ENCODE measurements at places on chromosomes 4 and X.

DNA sequence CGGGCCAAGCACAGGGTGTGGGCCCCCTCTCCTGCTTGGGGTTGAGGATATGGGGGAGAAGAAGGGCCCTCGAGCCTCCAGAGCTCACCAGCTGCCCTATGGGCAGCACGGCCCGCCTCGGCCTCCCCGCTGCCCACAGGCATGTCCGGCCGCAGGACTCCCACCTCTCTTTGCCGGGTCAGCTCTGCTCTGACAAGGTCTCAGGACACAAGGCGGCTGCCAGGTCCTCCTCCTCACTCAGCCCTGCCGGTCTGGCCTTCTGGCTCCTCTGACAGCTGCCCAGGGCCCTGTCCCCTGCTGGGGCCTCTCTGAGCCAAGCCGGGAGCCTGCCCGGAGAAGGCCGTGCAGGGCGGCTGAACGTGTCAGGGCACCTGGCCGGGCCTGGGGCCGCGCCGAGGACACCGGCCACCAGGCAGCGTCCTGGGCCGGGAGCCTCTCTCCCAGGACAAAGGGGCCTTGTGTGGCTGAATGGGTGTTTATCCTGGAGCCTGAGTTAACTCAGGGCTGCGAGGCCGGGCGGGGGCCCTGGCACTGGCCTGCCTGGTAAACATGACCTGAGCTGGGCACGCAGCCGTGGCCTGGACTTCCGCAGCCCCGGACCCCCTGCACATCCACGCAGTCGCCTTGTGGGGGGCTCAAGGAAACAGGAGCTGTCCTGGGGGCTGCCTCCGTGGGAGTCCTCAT lies 25.7 kb downstream of the TACC3 start:
- DNase-seq: no peak

- DNase-seq: no peak
Observed at GRCh38 chr4:1871471-1872021, 353 bp downstream of the NSD2 start.

GRCh38 chrX:16484338-16484737 lies 165.6 kb upstream of the S100G start:
- no peak for DNase-seq

- no peak for DNase-seq
Observed at GRCh38 chr4:143538979-143539669, 25.6 kb downstream of the SMARCA5 start.

- DNase-seq: no peak
Observed at GRCh38 chr4:184848510-184848909, 22.7 kb upstream of the ACSL1 start.

- no peak for DNase-seq
Observed at GRCh38 chr4:158849681-158850080, 80.9 kb downstream of the FNIP2 start.

GRCh38 chrX:42117318-42117717 lies 194.0 kb upstream of the CASK start:
- no peak for DNase-seq

DNA sequence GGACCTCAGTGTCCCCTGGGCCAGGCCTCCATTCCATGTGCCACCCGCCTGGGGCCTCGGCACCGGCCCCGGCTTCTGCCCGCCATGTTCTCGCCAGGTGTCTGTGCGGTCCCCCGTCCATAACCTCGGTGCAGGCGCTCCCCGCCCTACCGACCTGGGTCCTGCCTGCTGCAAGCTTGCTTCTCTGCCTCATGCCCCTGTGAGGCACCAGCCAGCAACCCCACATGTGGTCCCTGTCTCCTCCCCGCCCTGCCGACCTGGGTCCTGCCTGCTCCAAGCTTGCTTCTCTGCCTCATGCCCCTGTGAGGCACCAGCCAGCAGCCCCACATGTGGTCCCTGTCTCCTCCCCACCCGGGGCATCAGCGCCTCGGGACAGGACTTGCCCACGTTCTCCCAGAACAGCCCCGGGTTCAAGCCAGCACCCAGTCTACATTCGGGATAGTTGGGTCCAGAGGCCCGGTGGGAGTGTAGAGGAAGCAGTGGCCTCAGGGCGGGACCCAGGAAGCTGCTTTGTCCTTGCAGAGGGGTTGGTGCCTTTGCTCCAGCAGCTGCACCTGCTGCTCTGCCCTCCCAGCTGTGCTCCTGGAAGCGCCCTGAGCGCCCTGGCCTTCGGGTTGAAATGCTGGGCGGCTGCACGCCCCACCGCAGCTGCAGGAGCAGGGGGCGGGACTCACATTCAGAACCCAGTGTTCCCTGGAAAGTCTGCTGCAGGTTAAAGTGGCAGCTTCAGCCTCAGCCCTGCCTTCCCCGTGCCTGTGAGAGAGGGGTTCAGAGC lies 20.1 kb upstream of the UVSSA start:
- DNase-seq: no peak

DNA sequence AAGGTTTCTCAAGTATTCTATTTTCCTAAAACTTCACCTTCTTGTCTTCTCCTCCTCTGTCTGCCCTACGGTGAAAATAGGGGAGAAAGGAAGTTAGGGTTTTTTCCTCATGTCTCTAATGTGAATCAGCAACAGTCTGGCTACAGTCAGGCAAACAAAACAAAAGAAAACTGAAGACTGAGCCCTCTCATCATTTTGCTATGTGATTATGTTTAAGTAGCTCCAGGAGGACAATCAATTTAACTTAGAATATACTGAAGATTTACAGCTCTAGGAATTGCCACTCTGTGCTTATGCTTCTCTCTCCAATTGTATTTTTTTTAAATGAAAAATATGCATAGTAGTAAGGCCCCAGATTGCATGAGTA lies 316.2 kb downstream of the GPAT3 start:
- DNase-seq: no peak

- DNase-seq: no peak
Observed at GRCh38 chrX:155682834-155683233, 70.1 kb upstream of the TMLHE start.

DNA sequence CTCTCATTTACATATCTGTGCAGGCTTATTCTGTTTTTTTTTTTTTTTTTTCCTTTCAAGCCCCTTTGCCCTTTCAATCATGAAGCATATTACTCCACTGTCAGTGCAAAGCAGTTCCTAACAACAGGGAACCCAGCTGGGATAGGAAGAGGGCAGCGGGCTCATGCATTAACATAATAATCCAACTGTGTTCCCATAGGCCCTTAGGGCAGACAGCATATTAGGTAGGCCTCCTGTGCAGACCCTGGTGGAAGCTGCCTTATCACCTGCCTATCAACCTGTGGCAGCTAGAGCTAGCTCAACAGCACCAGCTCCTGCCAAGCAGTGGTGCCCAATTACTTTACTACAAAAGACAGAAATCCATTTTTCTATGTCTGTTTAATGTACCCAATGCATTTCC lies 49.3 kb downstream of the SLC10A7 start:
- DNase-seq: no peak

- no peak for DNase-seq
Observed at GRCh38 chr4:84342161-84342560, 156.9 kb downstream of the NKX6-1 start.

DNA sequence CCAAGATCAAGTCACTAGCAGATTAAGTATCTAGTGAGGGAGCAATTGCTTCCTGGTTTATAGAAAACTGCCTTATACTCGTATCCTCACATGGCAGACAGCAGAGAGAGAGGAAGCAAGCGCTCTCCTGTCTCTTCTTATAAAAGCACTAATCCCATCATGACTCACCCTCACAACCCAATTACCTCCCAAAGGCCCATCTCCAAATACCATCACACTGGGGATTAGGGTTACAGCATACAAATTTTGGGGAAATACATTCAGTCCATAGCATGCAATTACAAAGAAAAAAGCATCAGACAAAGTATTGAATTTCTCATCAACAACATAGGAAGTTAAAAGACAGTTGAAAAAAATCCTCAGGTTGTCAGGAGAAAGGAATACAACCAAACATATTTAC lies 292.6 kb downstream of the IQCM start:
- no peak for DNase-seq

GRCh38 chr4:152634110-152634760 lies 45.6 kb downstream of the TMEM154 start:
- DNase-seq: no peak

DNA sequence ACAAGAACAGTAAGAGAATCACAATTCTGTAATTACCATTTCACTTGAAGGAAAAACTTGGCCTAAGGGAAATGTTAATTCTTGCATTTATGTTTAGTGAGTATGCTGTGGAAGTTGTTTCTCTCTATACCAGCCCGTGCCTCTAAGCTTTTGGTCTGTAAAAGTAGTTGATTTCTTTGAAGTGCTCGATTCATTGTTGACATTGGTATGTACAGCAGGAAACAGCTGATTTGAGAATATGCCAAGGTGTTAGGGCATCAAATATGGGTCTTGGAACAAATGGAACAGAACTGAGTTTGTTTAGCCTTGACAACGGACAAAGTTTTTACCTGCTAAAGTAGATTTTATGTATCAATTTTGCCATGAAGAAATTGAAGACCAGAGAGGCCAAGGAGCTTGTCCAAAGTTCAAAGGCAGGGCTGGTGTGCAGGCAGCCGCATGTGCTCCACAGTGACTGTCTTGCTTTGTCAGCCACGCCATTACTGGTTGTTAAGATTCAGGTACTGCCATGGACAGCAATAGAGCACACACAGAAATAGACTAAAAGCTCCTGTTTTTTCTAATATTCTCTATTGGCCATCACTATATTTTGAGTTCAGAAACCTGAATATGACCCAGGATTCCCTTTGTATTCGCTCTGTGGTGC lies 75.5 kb upstream of the TLR3 start:
- no peak for DNase-seq

DNA sequence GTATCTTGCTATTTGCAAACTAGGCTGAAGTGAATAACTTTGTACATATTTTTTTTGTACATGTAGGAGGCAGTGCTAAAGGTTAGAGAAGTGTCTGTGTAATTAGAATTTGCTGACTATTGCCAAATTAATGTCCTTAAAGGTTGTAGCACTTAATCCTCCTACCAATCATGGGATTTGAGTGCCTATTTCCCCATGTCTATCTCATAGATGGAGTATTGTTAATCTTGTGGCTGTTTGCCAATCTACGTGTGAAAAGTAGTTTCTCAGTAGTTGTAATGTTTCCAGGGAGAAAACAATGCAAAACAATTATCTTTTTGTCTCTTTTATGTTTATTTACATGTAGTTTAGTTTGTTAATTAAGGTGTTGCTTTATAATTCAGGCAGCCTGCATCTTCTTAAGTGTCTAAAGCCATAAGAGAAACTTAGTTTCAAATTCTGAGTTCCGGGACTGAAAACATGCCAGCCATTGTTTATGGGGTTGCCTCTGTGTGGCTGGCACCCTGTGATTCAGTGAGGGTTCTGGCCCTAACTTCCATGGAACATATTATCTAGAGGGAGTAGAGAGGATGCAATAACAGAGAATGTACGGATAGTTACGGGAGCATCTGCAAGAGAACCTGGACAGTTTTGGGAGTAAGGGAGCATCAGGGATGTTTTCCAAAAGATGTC lies 142.4 kb downstream of the KLHL8 start:
- DNase-seq: no peak

- no peak for DNase-seq
Observed at GRCh38 chr4:25614807-25615206, 40.8 kb upstream of the SLC34A2 start.

GRCh38 chrX:124441971-124442590 lies 95.7 kb downstream of the SH2D1A start:
- DNase-seq: no peak

DNA sequence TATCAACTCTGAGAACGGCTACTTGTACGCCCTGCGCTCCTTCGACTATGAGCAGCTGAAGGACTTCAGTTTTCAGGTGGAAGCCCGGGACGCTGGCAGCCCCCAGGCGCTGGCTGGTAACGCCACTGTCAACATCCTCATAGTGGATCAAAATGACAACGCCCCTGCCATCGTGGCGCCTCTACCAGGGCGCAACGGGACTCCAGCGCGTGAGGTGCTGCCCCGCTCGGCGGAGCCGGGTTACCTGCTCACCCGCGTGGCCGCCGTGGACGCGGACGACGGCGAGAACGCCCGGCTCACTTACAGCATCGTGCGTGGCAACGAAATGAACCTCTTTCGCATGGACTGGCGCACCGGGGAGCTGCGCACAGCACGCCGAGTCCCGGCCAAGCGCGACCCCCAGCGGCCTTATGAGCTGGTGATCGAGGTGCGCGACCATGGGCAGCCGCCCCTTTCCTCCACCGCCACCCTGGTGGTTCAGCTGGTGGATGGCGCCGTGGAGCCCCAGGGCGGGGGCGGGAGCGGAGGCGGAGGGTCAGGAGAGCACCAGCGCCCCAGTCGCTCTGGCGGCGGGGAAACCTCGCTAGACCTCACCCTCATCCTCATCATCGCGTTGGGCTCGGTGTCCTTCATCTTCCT lies 2.7 kb downstream of the PCDH10 start:
- no peak for DNase-seq

GRCh38 chrX:47662144-47662657 lies 3.2 kb upstream of the UXT start:
- DNase-seq: no peak

DNA sequence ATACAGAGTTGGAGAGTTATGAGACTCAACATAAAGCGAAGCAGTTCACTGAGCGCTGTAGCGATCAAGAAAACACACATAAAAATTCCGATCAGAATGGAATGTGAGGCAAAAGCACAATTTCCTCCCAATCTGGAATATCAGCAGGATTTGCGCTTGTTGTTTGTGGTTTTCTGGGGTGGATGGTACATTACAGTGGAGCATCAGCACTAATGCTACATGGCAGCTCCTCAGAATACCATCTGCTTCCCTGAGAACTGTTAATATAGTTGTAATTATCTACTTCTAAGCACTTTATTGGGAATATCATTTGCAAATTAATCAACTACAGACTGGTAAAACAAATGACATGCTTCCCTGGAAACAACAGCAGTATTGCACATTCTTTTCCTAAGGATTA lies 324.1 kb upstream of the PPARGC1A start:
- DNase-seq: no peak

GRCh38 chr4:18803781-18804180 lies 782.2 kb upstream of the LCORL start:
- no peak for DNase-seq

DNA sequence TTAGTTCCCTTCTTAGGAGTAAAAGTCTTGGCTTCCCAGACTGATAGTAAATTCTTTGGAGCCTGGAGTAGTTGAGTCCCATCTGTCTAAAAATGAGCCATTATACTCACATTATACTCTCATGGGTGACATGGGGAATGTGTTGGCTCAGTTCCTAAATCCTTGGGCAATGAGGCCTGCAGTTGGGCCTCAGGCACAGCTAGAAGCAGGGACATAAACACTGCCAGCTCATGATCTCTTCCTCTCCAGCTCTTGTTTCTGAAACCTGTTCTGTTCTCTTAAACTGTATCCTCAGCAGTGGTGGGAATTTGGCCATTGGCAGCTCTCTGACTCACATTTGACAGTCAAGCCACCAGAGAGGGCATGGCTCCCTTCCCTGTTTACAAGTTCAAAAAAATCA lies 212.5 kb downstream of the SPATA18 start:
- no peak for DNase-seq

- DNase-seq: no peak
Observed at GRCh38 chrX:11786862-11787261, 28.8 kb downstream of the MSL3 start.

DNA sequence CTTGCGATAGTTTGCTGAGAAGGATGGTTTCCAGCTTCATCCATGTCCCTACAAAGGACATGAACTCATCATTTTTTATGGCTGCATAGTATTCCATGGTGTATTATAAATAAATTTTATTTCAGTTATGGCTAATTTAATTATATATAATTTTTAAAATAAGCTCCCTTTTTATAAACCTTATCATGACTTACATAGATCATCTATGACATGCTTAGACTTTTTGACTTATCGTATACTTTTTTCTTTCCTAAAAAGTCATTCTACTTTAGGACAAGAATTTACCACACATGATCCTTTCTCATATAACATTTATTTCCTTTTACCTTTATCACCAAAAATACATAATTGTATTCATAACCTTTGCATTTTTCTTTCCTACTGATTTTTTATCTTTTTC lies 376.5 kb downstream of the CCSER1 start:
- DNase-seq: no peak

Data from activated naive CD4-positive, alpha-beta T cell (primary cell).